Naive thymus-derived CD4-positive, alpha-beta T cell (primary cell): ENCODE measurements at places on chromosomes 13 and 19. TPM values are rescaled to one million over a fixed set of nuclear protein-coding genes. Genes with fewer than 3 reads are reported as not detected.

Gene CEACAM20
- not detected for total RNA-seq

Gene PLEKHA4
- total RNA-seq: 7.4 TPM

Gene ICAM4
- 3.7 TPM for total RNA-seq

Gene KIR2DL1
- total RNA-seq: 1.2 TPM

DNA sequence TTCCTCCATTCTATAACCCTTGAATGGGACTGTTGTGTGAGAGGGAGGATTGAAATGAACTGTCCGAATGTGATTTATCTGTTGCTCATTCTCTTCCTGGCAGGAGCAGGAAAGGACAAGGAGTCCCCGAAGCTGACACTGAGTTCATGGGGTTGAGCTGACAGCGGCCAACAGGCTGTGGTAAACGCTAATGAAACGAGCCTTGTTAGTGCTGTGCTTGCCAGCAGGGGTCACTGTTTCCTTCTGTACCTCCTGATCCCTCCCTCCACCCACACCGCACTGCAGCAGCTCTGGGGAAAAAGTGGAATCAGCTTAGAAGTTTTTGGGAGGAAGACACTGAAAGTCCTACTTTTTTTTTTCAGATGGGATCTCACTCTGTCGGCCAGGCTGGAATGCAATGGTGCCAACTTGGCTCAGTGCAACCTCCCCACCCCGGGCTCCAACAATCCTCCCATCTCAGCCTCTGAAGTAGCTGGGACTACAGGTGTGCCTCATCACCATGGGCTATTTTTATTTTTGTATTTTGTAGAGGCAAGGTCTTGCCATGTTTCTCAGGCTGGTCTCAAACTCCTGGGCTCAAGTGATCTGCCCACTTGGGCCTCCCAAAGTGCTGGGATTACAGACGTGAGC is 6.7 kb upstream of the ZNF761 start:
- DNase-seq: peak; percentile 31

- DNase-seq: no peak
Observed at GRCh38 chr13:108777421-108778420, 148.3 kb downstream of the MYO16 start.

DNA sequence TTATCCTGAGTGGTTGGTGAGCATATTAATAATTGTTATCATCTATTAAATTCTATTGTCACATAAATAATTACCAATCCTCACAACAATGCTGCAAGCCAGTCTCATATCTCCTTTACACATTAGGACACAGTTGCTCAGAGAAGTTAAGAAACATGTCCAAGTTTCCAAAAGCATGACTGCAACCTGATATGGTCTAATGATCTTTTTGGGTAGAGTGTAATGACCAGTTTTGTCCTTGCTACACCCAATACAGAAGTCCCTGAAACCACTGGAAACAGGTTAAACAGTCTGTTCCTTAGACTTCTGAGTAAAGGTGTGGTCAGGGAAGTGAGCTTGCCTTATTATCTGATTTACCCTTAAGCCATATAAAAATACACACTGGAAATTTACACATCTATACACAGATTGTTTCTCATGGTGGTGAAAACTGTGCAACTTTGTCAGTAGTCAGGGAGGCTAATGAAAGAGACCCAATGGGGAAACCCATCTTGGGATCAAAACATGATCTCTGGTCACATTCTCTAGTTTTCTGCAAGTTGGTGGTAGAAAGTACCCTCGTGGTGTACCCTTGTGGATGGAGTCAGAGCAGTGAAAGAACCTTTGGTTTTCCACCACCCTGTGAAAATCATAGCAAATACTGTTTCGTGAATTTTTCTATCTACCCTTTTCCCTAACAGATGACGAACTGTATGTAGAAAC is 146.0 kb upstream of the KLF12 start:
- no peak for DNase-seq

DNA sequence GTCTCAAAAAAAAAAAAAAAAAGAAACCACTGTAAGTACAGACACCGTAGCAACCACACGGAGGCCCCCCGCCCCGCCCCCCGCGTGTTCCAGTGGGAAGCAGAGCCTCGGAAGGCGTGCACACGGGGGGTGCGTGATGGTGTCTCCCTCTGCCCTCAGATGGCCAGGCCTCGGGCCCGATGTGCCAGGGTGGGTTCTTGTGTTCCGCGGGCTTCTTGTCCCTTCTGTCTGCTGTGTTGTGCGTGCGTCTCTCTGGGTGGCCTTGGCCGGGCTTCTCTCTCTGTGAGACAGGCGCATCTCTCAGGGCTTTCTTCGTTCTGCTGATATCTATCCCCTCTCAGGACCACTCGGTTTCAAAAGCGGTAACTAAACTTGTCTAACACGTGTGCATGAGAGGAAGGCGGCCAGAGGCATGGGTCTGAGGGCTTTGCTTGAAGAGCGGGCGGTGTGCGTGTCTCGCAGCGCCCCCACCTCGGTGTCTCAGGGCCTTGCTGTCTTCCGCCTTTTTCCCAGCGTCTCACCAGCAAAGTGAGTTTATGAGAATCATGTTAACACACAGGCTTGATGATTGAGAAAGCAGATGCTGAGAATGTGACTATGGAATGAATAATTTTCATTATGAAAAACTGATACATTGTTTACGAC is 12.6 kb downstream of the ATP11A start:
- no peak for DNase-seq

DNA sequence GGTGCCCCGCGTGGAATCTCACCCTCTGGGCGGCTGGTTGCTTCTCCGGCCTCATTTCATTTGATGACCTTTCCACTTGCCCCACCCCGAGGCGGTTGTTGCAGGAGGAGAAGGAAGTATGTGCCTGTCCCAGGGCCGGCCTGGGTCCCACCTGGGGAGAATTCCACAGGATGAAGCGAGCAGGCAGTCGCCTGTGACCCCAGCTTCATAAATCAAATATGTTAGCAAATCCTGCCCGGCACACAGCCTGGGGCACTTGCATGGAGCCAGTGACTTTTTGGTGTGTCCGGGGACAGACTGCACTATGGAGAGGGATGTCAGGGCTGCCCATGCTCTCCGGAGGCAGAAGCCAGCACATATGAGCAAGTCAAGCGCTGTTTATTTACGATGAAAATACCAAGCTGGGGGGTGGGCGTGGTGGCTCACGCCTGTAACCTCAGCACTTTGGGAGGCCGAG is 19.7 kb upstream of the ZBTB7A start:
- DNase-seq: no peak

GRCh38 chr13:74705438-74705837 is 571.2 kb upstream of the KLF12 start:
- DNase-seq: no peak
